NB4 (cell line): ENCODE measurements at places on chromosomes 1 and 21.

DNA sequence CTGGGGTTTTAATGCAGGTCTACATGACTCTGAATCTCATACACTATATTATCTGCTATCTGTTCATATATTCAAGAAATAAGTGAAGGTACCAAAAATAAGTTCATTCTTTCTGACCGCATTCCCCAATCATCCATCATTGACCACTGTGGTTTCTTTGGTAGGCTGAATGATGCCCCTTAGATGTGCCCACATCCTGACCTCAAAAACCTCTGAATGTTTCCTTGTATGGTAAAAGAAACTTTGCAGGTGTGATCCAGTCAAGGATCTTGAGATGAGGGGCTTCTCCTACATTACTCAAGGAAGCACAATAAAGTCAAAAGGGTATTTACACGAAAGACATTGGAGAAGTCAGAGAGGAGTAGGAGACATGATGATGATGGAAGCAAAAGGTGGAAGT is 60.6 kb upstream of the LRRC8B start:
- DNase-seq: peak; percentile 27

- DNase-seq: no peak
These were observed 223.2 kb downstream of the FOXD2 start for GRCh38 chr1:47661040-47661439.

- DNase-seq: no peak
These were observed 137.9 kb upstream of the UBE2U start for GRCh38 chr1:64065571-64065970.

GRCh38 chr1:42403880-42404400 is 23.3 kb downstream of the RIMKLA start:
- no peak for DNase-seq

- peak; percentile 64 for DNase-seq
These were observed 648 bp upstream of the ADAR start for GRCh38 chr1:154608397-154609270.

DNA sequence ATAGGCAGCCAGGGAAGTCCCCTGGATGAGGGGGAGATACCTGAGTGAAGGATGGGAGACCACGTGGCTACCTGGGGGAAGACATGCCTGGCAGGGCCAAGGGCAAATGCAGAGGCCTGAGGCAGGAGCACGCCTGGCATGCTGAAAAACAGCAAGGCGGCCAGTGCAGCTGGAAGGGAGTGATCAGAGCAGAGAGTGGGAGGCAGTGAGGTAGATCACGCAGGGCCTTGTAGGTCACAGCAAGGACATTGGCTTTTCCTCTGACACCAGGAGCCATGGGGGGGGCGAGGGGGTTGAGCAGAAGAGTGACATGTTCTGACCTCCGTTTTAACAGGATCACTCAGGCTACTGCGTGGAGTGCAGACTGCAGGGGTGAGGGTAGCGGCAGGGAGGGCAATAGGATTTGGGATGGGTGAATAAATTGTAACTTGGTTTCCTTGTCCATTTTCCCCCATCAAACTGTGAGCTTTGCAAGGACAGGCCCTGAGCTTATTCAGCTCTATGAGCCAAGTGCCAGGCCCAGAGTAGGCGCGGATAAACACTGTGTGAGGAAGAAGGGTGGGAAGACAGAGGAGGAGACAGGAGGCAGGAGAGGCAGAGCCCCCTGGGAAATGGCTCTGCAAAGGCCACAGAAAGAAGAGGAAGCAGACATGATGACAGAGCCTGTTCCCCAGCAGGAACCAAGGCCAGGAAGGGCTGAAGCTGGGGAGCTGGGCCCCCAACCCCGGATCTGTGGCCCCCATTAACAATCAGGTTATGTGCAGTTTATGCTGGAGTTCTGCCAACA is 16.6 kb downstream of the IFI6 start:
- DNase-seq: peak; percentile 59

- DNase-seq: peak; percentile 81
These were observed 12.1 kb downstream of the IRF2BP2 start for GRCh38 chr1:234597894-234598293.

- peak; percentile 69 for DNase-seq
These were observed 143.2 kb downstream of the PTPRU start for GRCh38 chr1:29379443-29380073.

DNA sequence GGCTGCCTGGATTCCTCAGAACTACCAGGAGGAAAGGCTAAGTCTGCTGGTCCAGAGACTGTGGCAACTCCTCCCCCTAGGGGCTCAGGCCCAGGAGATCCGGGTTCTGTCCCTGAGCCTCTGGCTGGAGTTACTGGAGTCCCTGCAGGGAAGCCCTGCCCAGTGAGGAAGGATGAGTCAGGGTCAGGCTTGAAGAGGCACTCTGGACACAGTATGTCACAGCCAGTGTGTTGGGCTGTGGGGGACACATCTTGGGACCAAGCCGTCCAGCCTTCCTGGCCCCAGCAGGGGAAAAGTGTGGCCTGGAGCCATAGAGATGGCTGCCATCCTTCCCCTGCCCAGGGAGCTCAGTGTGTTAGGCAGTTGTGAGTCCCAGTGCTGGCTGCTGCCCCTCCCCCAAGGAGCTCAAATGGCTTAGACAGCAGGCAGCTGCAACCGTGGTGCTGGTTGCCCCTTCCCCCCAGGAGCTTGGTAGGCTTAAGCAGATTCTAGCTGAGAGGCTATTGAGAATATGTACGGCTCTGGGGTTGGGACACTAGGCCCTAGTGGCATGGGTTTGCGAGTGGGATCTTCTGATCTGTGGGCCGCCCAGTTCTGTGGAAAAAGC is 28.2 kb upstream of the RABGAP1L start:
- DNase-seq: no peak

DNA sequence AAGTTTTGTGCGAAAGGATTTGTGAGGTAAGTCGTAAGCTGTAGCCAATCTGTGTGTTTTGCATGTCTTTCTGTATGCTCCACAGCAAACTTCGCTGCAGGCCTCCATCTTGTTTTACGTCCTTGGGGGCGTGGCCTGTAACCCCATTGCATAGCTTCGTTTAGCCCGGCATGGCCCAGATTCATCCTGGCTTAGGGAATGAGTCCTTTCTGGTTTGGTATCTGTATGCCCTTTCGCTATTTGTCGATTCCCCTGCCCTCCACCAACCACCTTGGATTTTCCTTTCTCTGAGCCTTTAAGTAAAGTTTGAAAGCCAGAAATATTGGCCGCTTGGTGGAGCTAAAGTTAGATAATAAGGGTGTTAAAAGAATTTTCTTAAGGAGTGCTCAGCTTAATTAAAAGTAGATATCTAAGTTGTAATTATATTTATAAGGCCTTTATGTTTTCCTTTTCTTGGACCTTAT is 1.1 kb downstream of the THEM4 start:
- peak; percentile 51 for DNase-seq

- DNase-seq: peak; percentile 47
These were observed 1.7 kb downstream of the COP1 start for GRCh38 chr1:176205332-176205914.

DNA sequence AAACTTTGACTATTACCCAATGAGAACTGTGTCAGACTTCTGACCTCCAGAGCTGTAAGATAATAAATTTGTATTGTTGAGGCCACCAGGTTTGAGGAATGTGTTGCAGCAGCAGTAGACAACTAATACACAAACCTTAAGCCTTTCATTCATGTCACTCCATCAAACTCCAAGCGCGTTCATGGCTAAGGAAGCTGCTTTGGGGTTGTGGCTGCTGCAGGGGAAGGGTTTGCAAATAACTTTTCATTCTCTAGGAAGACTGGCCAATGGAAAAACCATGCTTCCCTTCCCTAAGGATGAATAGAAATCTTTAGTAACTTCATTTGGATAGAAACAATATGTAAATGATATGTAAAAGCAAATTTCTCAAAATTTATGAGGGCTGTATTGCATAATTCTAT is 170.4 kb downstream of the RHOU start:
- peak; percentile 62 for DNase-seq

DNA sequence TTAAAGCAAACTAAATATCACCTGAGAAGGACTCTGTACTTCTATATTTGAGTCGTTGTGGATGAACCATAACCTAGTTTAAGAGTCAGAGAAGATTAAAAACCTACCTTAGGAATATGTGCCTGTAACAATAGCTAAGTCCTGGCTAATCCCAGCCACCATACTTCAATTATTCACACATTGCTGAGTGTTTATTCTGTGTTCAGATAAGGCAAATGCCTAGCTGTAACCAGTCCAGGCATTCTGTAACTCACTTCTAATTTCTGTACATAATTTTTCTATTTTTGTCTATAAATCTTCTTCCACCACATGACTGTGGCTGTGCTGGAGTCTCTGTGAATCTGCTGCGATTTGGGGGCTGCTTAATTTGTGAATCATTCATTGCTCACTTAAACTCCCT is 441.9 kb upstream of the ADAMTS5 start:
- DNase-seq: no peak

GRCh38 chr1:105724286-105724685 is 1332.2 kb upstream of the PRMT6 start:
- DNase-seq: no peak

GRCh38 chr1:227921461-227922185 is 26.1 kb downstream of the WNT9A start:
- DNase-seq: no peak

GRCh38 chr21:14543983-14544382 is 2.1 kb downstream of the SAMSN1 start:
- no peak for DNase-seq

DNA sequence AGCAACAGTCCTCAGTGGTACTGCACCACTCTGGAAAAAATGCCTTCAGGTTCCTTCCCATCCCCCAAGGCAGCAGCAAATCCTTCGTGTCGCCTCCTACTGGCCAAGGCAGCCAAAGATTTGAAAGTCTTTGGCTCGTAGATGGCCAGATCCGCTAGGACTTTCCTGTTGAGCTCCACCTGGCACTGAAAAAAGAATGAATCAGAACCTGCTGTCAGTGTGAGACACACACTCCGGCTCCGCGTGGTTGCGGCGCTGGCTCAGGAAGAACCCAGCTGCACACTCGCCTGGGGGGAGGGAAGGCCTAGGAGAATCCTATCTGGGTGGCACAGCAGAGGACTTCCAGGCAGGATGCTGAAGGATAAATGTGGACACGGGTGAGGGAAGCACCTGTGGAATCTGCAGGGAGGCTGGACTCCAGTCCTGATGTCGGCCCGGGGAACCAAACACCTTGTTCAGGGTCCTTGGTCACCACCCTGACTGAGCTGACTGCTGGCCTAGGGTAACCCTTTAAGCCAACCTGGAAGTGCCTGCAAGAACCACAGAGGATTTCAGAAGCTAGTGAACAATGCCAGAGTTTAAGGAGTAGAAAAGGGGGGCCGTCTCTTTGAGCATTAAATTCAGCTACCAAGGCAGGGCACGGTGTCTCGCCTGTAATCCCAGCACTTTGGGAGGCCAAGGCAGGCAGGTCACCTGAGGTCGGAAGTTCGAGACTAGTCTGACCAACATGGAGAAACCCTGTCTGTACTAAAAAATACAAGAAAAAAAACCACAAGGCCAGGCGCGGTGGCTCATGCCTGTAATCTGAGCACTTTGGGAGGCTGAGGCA is 3.2 kb upstream of the CCNL2 start:
- peak; percentile 69 for DNase-seq

GRCh38 chr1:223831755-223832636 is 13.8 kb downstream of the TP53BP2 start:
- peak; percentile 85 for DNase-seq

GRCh38 chr1:56824271-56824670 is 5.1 kb upstream of the FYB2 start:
- no peak for DNase-seq

GRCh38 chr1:54570161-54570560 is 22.1 kb downstream of the ACOT11 start:
- peak; percentile 51 for DNase-seq

GRCh38 chr1:186191511-186191910 is 183.5 kb downstream of the TPR start:
- no peak for DNase-seq

- no peak for DNase-seq
These were observed 132.9 kb upstream of the ERRFI1 start for GRCh38 chr1:8158995-8159394.

DNA sequence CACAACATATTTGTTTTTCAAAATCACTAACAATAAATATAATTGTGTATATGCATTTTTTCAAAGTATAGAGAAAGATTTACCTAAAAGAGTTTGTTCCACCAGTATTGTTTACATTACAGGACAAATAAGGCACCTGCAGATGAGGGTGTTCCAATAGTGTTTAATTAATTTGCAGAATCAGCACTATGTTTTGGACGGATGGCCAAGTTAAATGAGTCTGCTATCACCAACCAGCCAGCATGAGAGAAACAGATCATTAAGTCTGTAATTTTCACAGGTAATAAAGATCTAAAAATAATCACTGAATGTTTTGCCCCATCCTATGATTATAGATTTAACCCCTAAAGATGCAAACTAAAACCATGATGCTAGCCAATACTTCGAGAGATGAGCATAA is 2247.0 kb downstream of the NCAM2 start:
- DNase-seq: no peak

- DNase-seq: peak; percentile 28
These were observed 85.8 kb downstream of the UBR4 start for GRCh38 chr1:19124273-19124672.

DNA sequence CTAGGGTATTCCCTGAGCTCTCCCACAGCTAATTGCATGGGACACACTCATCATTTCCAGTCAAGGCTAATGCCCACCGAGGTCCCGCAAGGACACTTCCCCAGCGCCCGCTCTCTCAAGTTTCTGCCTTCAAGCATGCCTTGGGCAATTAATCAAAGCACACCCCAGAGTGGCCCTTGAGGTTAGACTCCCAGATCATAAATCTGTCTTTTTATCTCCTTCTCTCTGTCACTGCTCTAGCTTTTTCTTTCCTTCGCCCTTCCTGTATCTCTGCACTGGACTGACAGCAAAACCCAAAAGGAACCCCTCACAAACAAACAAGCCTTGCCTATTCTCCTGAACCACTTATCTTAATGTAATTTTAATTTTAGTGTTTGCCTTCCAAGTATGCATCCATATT is 7.9 kb upstream of the EXOSC10 start:
- no peak for DNase-seq
